MCF 10A (cell line): ENCODE measurements at places on chromosomes 5 and 9. TPM values are rescaled to one million over a fixed set of nuclear protein-coding genes. Genes with fewer than 3 reads are reported as not detected.

- no peaks in the 10 kb centered on the region for H3K36me3 ChIP-seq
- no peaks in the 10 kb centered on the region for H3K27me3 ChIP-seq
- no peak overlapping the region for H3K4me3 ChIP-seq
- no peak overlapping the region for H3K27ac ChIP-seq
- no peak for DNase-seq
These were observed 96.6 kb upstream of the ABCA1 start for GRCh38 chr9:105024529-105024928.

DNA sequence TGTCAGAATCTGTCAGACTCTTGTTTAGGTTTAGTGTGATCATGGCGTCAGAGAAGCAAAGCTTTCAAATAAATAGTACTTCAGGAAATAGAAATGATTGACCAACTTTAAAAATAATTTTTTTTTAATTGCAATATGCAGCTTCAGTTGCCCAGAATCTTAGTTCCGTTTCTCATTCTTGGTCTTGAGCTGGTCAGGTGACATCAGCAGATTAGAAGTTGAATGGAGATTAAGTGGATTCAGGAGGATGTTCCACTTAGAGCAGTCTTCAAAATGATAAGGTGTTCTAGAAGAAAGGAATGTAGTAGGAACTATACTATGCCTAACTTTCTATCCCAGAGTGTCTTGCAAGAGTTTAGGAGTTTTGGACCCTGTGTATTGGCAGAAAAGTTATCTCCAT, 30.6 kb downstream of the OTULIN start:
- H3K27me3 ChIP-seq: no peaks in the 10 kb centered on the region
- H3K27ac ChIP-seq: no peak overlapping the region
- no peak for DNase-seq
- no peak overlapping the region for H3K4me3 ChIP-seq

DNA sequence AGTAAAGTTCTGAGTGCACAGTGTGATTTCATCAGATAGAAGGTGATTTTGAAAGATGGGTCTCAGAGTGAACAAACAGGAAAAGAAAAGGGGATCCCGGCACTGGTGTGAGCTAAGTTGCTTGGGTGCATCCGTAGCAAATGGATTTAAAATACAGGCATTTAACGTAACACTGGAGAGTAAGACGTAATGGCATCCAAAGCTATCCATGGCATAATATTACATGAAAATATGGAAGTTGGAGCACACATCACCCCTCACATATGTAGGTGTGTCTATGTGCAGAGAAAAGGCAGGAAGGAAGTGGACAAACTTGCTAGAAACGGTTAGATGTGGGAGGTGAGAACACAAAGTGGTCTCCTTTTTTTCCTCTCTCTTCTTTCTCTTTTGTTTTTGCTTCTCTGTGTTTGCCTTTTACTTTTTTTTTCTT, 38.2 kb upstream of the SEMA4D start:
- H3K4me1 ChIP-seq: no peaks in the 10 kb centered on the region
- H3K36me3 ChIP-seq: no peaks in the 10 kb centered on the region
- no peak for DNase-seq
- no peak overlapping the region for H3K27ac ChIP-seq

DNA sequence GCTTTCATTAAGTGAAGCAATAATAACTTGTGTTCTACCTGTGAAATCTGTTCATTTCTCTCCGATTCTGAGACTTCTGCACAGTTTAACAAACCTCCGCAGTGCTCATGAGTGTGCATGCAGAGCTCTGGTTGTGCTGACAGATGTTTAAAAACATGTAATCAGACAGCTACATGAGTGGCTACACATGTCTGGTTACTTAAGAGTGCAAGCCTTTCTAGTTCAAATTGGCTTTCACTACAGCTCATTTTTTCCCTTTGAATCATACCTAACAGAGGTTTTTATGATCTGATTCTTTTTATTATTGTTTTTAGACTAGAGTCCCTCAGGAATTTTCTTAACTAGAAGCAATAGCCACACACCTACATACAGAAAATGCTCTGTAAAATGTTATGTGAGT, 310.2 kb downstream of the ARRDC3 start:
- no peak overlapping the region for H3K4me3 ChIP-seq
- H3K27me3 ChIP-seq: no peaks in the 10 kb centered on the region
- no peak for DNase-seq
- peaks cover 25% of the 10 kb centered on the region for H3K4me1 ChIP-seq
- no peak overlapping the region for H3K27ac ChIP-seq

DNA sequence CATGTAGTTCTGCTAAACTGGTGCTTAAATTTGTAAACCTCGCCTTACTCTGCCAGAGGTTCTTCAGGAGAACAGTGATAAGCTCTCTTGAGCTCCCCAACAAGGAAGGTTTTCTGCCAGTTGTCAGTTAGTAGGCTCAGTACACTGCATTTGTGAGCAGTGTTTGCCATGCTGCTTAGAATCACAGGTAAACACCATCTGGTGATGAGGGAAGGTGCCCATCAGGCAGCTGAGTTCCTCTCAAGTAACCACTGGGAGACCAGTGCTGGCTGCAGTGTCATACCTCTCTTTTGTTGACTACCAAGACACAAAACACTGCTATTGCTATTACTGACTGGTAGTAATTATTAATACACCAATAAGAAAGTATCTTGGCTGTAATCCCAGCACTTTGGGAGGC, 186.2 kb upstream of the OTULINL start:
- no peak for DNase-seq
- peaks cover 77% of the 10 kb centered on the region for H3K36me3 ChIP-seq
- H3K4me3 ChIP-seq: no peak overlapping the region
- H3K4me1 ChIP-seq: no peaks in the 10 kb centered on the region

GRCh38 chr5:82865625-82866024, 211.6 kb downstream of the TMEM167A start:
- H3K27ac ChIP-seq: no peak overlapping the region
- DNase-seq: no peak
- no peak overlapping the region for H3K4me3 ChIP-seq

DNA sequence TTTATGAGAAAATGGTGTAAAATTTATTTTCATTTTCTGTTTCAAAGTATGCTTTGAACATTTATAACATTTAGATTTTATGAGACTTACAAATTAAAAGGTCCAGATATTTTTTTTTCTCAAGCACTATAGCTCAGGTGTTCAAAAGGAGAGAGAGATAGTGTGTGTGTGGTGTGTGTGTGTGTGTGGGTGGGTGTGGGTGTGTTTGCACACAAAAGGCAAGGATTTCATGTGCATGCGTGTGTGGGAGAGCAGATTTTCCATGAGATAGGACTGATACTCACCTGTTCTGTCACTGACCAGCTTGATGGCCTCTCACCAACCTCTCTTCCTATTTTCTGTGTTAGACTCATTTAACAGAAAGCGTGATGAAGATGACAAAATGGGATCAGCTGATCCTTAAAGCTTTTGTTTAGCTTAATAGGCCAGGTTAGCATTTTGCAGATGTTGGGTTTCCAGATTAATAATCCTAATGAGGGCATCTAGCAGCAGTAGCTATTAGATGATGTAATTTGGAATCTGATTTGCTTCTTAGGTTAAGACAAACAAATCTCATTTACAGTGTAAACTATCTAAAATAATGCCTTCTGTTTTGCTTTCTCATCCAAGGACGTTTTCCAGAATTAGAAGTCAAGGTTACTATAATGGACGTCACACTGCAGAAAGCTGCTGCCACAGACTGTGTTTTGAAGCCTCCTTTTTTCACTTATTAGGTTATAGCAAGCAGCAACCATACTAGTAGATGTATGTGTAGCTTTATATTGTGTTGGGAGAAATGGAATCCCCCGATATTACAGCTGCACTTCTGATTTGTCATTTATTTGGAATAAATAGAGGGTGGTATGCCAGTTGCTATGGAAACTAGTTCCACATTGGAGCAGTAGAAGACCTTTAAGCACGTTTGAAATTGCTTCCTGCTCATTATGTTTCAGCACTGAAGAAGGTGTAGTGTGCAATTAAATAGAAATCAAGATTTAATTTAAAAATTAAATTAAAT, 355.6 kb downstream of the TAF11L14 start:
- H3K4me3 ChIP-seq: no peak overlapping the region
- H3K27ac ChIP-seq: no peak overlapping the region
- no peaks in the 10 kb centered on the region for H3K36me3 ChIP-seq
- H3K27me3 ChIP-seq: no peaks in the 10 kb centered on the region
- DNase-seq: no peak
- no peaks in the 10 kb centered on the region for H3K4me1 ChIP-seq

DNA sequence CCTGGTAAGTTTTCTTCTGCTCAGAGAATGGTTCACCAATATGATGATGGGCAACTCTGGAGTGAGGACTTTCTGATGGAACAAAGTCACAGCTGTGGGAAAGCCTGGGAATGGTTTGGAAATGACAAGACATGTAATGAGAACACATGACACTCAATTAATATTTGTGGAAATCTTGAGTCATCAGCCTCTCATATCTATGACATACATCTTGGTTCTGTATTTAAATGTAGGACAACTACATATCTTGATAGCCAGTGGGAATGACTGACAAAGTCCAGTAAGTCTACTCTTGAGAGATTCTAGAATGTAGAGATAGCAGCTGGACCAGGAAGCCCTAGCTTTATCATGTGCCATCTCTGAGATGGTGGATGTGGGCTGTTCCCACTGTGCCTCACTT, 85.5 kb downstream of the PALM2AKAP2 start:
- H3K27ac ChIP-seq: no peak overlapping the region
- H3K4me1 ChIP-seq: no peaks in the 10 kb centered on the region
- no peaks in the 10 kb centered on the region for H3K36me3 ChIP-seq
- no peak overlapping the region for H3K4me3 ChIP-seq

DNA sequence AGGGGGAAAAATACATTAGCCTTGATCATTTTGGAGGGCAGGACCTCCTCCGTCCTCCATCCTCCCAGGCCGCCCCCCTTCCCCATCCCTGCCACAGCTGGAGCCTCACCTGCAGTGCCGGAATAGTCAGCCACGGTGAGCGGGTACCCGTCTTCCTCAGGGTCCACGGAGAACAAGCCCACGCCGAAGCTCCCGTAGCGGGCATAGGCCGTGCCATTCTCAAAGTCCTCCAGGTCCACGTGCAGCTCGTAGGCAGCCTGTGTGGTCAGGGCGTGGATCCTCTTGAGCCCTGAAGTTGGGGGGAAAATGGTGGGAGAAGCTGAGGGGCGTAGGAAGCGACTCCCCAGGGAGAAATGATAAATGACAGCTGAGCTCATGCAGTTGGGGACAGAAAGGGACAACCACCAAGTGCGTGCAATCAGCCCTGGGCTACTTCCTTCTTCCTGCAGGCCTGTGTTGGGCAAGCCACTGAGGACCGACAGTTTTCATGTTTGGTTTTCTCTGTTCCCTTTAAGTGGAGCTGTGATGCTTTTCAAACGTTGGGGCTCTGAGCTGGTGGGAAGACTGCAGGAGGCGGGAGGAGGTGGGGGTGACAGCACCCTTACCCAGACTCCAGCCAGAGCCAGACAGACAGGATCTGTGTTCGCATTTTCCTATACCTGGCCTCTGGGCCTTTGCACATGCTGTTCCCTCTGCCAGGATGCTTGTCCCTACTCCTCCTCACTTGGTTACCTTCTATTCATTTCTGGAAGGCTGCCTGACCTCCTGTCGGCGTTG, 8.7 kb upstream of the QRFP start:
- H3K4me1 ChIP-seq: no peaks in the 10 kb centered on the region
- no peak overlapping the region for H3K4me3 ChIP-seq
- H3K27me3 ChIP-seq: peaks cover 20% of the 10 kb centered on the region
- DNase-seq: no peak

GRCh38 chr5:107134931-107135330, 535.8 kb downstream of the EFNA5 start:
- no peaks in the 10 kb centered on the region for H3K27me3 ChIP-seq
- no peak for DNase-seq
- no peak overlapping the region for H3K27ac ChIP-seq
- no peaks in the 10 kb centered on the region for H3K36me3 ChIP-seq

- peak; percentile 4 for DNase-seq
- no peak overlapping the region for H3K27ac ChIP-seq
- peaks cover 51% of the 10 kb centered on the region for H3K27me3 ChIP-seq
- peak overlapping the region; percentile 80 for H3K4me3 ChIP-seq
- no peaks in the 10 kb centered on the region for H3K36me3 ChIP-seq
These were observed 779 bp upstream of the VCAN start for GRCh38 chr5:83470526-83471404.

- no peak overlapping the region for H3K4me3 ChIP-seq
- H3K27ac ChIP-seq: no peak overlapping the region
- H3K36me3 ChIP-seq: peaks cover 8% of the 10 kb centered on the region
- no peaks in the 10 kb centered on the region for H3K4me1 ChIP-seq
- peaks cover 14% of the 10 kb centered on the region for H3K27me3 ChIP-seq
These were observed 12.0 kb downstream of the CRB2 start for GRCh38 chr9:123368023-123368422.

GRCh38 chr5:39115644-39116343, 41.6 kb upstream of the RICTOR start:
- no peak overlapping the region for H3K4me3 ChIP-seq
- no peaks in the 10 kb centered on the region for H3K27me3 ChIP-seq
- H3K4me1 ChIP-seq: peaks cover 13% of the 10 kb centered on the region

DNA sequence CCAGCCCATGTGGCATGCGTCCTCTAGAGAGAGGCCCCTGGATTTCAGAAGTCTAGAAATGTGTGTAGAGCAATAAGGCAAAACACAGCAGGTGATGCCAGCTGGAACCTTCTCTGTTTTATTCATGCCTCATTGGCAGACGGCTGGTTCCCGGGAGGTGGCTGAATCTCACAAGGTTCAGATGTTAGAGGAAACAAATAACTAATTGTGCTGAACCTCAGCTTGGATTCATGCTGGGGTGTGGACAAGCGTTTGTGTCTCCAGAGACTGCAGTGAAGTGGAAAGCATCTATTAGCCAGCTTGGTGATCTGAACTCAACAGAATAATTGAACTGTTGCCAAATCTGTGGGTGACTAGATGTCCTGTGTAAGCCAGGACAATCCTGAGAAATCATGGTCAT, 131.1 kb upstream of the NR4A3 start:
- H3K4me1 ChIP-seq: no peaks in the 10 kb centered on the region
- no peak overlapping the region for H3K4me3 ChIP-seq
- no peak overlapping the region for H3K27ac ChIP-seq
- DNase-seq: no peak
- peaks cover 13% of the 10 kb centered on the region for H3K27me3 ChIP-seq

- peaks cover 5% of the 10 kb centered on the region for H3K4me1 ChIP-seq
- H3K4me3 ChIP-seq: no peak overlapping the region
- no peaks in the 10 kb centered on the region for H3K36me3 ChIP-seq
- no peaks in the 10 kb centered on the region for H3K27me3 ChIP-seq
- no peak for DNase-seq
These were observed 74.2 kb downstream of the MSX2 start for GRCh38 chr5:174798551-174798951.

- H3K4me3 ChIP-seq: no peak overlapping the region
- H3K36me3 ChIP-seq: no peaks in the 10 kb centered on the region
- peak; percentile 53 for DNase-seq
- no peaks in the 10 kb centered on the region for H3K27me3 ChIP-seq
- H3K27ac ChIP-seq: no peak overlapping the region
These were observed 1233.8 kb upstream of the WWC1 start for GRCh38 chr5:167057665-167058064.

ZNF483 gene
- total RNA-seq: 1.3 and 2.4 TPM in 2 replicates

HTR4 gene
- not detected in 2 replicates for total RNA-seq

LHX3 gene
- 0.22 and 0.26 TPM in 2 replicates for total RNA-seq
